ENCODE measurements at places on chromosomes 6 and 20.

GRCh38 chr6:111823831-111824607 is 49.2 kb downstream of the FYN start:
- no peak for DNase-seq

GRCh38 chr6:87806635-87807034 is 104.6 kb upstream of the AKIRIN2 start:
- DNase-seq, result peak; percentile 24

DNA sequence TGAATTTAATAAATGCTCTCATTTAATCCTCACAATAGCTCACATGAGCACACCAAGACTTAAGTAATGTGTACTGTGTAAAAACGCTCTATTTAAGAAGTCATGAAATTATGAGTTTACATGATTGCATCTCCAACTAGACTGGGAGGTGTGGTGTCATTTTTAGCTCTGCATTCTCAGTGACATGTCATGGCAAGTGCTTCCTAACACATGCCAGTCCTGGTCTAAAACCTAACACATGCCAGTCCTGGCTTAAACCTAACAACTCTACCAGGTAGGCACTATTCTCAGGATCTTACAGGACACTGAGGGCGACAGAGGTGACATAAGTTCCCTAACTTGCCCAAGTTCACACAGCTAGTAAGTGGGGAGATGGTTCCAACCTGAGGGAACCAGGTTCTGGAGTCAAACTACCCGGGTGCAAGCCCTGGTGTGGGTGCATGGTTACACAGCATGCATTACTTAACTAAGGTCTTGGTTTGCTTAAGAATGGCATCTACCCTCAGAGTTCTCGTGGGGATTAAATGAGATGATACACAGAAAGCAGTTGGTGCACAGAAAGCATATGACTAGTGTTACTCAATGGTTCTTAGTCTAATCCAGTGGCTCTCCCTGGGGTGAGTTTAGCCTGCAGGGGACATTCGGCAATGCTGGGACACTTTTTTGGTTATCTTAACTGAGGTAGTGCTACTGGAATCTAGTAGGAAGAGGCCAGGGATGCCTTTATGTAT is 14.7 kb downstream of the CLDN20 start:
- no peak for DNase-seq

DNA sequence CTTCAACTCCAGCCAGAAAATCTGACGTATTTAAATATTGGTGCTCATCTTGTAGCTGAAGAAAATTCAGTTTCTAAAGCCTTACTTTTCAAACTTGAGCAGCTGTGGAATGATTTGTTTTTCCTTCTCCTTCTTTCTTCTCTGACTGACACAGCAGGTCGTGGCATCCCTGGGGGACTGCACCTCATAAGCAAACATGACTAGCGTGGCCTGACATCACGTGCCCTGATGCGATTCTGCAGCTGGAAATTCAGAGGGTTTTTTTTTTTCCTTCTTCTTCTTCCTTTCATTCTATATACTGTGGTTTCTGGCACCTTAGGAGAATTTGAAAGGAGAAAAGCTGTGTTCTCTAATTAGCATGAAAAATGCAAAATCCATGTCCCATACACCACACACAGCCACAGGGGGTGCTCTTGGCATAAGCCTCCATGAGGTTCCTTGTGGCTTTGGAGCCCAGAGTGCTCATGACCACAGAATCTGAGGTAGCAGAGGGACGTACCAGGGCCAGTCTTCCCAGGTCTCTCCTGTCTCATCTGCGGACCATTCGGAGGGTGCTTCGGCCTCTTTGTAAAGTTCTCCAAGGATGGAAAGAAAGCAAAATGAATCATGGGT is 258.5 kb upstream of the CDH4 start:
- DNase-seq, result peak; percentile 4

GRCh38 chr6:63352069-63352543 is 32.3 kb upstream of the LGSN start:
- DNase-seq, result no peak

Measured in NCI-H1092 treated with DMSO at 0.1 percent for 48 hours (cell line).